ENCODE measurements at places on chromosomes 7 and 10.
A peak's percentile ranks its signal among the peaks of the same experiment; 100 is the strongest.

DNA sequence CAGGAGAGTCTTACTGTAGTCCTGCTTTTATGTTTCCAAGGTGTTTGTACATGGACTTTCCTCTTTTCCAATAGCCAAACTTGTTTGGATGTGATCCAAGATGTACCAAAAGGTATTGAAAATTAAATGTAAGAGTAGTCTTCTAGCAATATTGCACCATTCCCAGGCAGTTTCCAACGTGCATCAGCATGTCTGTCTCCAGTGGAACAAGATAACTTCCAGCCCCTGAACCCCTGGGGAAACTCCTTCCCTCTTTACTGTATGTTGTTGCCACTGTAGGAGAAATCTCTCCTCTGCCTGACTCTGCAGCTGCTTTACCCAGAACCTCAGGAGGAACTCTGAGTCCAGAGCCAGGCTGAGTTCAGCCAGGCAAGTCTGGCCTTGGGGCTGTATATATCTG lies 18.5 kb downstream of the ARMC10 start:
- peak; percentile 84 for DNase-seq

- no peak for DNase-seq
These were observed 61.5 kb downstream of the ITGA8 start for GRCh38 chr10:15658069-15658702.

- DNase-seq, result no peak
These were observed 201.0 kb upstream of the PTN start for GRCh38 chr7:137544453-137545058.

DNA sequence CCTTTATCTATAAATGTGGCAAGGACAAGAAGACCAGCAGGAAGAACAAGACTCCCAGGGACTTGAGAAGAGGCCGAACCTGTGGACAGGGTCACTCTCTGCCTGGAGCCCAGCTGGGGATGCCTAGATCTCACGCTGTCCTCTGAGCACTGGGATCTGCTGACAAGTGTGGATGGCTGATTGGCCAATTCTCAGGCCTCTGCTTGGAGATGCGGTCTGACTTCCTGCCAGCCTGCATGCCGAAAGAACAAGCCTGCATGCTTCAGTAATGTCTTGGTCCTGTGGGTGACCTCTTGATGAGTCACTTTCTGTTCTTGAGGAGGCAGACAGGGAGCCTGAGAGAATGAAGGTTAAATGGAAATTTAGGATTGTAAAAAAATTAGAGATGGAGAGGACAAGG lies 84.7 kb downstream of the TMEM178B start:
- peak; percentile 51 for DNase-seq

DNA sequence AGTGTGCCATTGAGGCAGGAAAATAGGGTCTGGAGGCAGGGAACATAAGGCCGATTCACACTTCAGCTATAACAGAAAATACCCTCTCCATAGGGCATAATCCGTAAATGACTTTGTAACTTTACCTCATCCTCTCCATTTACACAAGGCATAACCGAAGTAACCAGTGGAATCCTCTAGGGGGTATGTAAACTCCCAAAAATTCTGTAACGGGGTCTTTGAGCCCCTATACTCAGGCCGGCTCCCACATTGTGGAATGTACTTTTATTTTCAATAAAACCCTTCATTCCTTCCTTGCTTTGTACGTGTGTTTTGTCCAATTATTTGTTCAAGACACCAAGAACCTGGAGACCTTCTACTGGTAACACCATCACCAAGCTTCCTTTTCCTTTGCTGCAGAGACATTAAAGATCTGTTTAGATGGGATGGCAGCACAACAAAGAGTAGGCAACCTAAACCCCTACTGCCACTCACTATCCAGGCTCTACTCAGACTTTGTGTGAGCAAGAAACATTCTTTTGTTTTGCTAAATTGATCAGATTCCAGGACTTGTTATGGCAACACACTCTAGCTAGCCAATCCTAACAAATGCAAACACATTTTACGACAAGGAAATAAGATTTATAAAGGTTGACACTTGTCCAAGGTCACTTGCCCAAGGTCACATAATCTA lies 99.3 kb downstream of the DGKI start:
- DNase-seq, result no peak
